NCI-H510A (cell line): ENCODE measurements at places on chromosomes 3 and 15.

- no peak for DNase-seq
Measured at GRCh38 chr3:107367353-107367752, 9.9 kb upstream of the CCDC54 start.

- DNase-seq: no peak
Measured at GRCh38 chr15:69272891-69273290, 25.8 kb upstream of the PAQR5 start.

DNA sequence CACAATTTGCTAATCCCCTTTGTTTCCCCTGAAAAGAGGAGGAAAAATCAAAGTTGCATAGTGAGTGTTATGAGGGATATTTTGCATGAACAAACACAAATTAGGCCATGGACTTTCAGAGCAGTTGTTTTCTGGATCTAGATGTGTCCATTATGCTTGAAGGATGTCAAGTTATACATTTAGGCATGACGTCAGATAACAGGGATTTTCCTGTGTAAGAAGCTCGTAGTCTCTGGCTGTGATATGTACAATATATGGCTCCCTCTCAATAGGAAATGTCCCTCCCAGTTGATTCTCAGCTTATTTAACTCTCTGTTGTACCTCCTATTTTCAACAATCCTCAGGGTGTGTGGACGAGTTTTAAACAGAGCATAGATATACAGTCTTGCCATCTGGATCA is 171.0 kb downstream of the RBMS3 start:
- no peak for DNase-seq

DNA sequence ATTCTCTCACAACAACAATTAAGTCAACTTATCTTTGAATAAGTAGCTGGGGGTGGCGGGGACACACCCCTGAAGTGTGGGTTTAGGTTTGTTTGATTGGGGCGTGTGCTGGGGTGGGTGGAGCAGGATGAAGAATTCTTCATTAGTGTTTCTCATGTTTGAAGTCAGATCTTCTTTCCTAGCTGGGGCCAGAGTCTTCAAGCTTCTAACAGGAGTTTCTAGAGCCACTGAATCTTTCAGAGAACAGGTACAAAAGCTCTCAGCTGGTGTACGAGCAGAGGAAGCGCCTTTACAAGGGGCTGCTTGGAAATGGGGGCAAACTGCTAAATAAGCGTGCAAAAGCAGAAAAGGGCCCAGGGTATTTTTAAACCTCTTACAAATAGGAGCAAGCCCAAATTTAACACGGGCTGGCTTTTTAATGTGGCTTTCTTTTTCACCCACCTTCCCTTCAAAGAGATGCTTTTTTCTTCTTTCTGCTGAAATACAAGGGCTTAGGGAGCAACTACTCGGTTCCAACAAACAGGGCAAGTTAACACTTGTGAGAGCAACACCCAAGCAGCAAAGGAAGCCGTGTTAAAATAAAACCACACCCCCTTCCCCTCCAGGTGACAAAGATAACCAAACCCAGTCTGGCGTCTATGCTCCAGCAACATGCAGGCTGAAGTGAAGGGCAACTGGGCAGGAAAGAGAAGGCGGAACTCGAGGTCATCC is 86.9 kb upstream of the RASGRP1 start:
- no peak for DNase-seq

- no peak for DNase-seq
Measured at GRCh38 chr3:146507331-146508120, 36.9 kb downstream of the PLSCR1 start.

DNA sequence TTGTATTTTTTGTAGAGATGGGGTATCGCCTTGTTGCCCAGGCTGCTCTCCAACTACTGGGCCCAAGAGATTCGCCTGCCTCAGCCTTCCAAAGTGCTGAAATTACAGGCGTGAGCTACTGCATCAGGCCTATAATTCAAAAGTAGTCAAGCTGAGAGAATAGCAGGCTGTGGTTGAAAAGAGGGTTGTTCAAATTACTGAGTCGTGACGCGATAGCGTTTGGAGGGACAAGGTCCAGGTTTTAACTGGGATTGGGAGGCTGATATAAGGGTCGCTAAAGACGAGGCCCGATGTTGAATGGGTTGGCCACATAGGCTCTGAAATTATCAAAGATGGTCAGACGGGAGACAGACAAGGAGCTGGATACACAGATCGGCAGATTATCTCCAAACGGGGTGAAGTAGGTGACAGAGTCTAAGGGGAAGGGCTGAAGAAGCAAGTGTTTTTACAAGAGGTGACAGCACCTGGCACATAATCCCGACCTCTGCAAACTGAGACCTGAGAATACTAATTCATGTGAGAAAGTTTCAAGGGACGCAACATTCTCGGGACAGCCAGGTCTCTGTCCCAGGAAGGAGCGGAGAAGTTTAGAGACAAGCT is 759 bp upstream of the ARID3B start:
- DNase-seq: no peak

DNA sequence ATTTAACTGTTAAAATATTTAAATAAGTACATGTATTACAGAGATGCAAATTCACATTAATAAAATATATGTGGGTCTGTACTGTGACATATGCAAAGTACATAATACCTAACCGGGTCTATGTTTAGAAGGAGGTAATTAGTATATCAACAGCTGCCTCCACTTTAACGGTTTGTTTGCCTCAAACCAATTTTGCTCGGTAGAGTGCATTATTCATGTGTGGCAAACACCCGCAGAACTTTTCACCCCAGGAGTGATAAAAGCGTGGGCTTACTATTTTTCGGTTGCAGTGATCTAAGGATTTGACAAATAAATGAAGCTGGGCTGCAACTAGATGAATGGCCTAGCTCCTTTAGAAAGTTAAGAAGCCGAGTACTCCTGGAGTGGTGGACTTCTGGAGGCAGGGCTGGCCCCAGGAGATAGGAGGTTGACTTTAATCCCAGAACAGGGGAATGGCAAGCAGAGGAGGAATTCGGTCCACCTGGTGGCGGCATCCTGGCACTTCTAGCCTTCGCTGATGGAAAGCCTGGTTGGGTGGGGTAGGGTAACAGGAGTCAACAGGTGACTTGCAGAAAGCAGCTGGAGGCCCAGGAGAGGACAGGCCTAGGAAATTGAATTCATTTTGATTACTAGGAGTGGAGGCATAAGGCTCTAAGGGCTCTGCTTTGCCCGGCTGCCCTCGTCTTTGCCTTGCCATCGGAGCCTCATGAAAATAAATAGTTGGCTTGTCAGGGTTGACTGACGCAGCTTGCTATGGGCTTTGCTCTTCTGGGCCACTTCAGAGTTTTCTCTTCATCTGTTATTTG is 2.4 kb downstream of the SLCO3A1 start:
- DNase-seq: peak; percentile 74

DNA sequence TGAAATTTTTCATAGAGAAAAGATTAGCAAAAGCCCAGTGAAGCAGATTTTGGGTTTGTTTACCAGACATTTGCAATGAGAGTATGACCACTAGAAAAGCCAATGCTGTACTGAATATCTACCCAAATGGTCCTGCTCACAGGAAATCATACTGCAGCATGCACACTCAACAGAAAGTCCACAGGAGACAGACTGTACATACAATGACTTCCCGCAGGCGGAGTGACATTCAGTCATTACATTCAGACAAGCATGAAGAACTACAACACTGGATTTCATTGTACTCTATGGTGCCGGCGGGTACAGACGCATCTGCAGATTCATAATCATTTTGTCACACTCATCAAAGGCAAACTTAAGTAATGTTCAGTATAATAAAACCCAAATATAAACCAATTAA is 11.8 kb downstream of the LZTFL1 start:
- no peak for DNase-seq

GRCh38 chr15:101110681-101111569 is 140.9 kb downstream of the CHSY1 start:
- DNase-seq: no peak

DNA sequence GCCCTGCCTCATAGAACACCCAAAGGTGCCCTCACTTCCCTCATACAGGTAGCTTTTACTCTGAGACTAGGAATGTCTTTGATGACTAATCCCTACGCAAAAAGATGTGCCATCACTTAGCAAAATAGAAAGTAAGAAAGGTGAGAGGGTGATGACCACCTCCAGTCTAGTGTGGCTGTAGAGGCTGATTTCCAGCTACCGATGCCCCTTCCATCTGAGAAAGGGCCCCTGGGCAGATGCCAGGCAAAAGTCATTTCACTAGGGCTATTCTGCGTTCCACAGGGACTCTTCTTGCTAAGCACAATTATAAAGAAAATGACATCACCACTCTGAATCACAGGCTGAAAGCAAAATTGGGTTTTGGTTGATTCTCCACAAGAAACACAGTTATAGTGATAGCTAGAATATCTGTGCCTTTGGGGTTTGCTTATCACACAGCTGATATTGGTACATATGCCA is 77.4 kb downstream of the RBPMS2 start:
- DNase-seq: no peak

- no peak for DNase-seq
Measured at GRCh38 chr3:59401924-59402323, 352.1 kb upstream of the CFAP20DC start.

DNA sequence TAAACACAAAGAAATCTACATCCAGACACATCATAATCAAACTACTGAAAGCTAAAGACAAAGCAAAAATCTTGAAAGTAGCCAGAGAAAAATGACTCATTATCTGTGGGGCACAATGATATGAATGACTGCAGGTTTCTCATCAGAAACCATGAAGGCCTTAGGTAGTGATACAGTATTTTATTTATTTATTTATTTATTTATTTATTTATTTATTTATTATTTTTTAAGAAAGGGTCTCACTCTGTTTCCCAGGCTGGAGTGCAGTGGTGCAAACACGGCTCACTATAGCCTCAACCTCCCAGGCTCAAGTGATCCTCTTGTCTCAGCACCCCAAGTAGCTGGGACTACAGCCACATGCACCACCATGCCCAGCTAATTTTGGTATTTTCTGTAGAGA is 15.2 kb downstream of the CCK start:
- no peak for DNase-seq

- DNase-seq: no peak
Measured at GRCh38 chr3:138513090-138513843, 78.9 kb downstream of the ESYT3 start.

- DNase-seq: no peak
Measured at GRCh38 chr15:51503003-51503402, 119.6 kb downstream of the DMXL2 start.

- DNase-seq: peak; percentile 34
Measured at GRCh38 chr15:75801859-75802593, 41.2 kb upstream of the UBE2Q2 start.

GRCh38 chr15:94265982-94266381 is 34.6 kb downstream of the MCTP2 start:
- DNase-seq: no peak

DNA sequence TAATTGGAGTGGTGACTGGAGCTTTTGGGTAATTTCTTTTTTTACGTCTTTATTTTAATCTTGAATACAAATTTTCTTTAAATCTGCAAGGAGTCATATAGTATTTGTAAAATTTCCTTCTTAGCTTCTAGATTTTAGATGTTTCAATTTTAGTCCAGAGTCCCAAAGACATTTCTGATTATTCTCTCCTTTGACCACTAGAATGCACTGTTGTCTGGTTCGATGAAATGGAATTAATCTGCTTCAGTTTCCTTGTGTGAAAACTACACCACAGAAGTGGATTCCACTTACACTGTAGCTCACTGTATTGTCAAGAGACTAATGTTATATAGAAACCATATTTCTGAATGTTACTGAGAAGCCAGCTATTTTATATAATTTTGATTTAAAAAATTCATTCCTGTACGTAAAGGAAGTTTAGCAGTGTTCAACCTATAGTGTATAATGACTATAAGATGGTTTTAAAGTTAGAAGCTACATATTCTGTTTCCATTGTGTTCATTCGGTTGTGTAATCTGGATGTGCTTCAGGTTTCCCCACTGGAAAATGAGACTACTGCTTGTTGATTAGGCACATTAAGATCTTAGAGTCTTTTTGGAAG is 6.1 kb downstream of the GRAMD1C start:
- DNase-seq: no peak

GRCh38 chr15:99146661-99147060 is 41.8 kb downstream of the SYNM start:
- no peak for DNase-seq

DNA sequence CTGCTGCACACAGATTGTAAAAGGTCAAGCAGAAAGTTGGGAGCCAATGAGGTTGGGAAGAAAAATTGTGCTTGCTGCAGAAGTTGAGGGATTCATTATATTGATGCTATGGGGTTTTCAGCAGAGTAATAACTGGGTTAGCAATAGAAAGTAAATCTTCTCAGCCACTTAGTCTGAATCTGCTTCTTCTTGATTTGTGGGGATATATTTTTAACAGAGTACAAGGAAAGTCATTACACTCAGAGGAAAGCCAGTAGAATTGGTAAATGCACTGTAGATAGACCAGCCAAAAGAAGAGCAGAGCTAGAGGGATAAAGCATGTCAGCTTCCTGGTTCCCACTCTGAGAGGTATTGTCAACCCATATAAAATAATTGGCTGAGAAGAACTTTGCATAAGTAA is 663.6 kb downstream of the NLGN1 start:
- DNase-seq: no peak

DNA sequence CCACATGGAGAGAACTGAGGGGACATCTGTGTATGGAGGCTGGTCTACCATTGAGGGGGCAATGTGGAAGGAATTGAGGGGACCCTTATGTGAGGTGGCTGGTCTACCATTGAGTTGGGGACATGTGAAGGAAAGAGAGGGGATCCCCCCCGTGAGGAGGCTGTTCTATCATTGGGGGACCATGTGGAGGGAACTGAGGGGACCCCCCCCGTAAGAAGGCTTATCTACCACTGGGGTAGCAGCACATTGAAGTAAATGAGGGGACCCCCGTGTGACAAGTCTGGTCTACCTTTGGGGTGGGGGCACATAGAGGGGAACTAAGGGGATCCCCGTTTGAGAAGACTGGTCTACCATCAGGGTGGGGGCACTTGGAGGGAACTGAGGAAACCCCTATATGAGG is 158.0 kb downstream of the FBLN2 start:
- DNase-seq: no peak

DNA sequence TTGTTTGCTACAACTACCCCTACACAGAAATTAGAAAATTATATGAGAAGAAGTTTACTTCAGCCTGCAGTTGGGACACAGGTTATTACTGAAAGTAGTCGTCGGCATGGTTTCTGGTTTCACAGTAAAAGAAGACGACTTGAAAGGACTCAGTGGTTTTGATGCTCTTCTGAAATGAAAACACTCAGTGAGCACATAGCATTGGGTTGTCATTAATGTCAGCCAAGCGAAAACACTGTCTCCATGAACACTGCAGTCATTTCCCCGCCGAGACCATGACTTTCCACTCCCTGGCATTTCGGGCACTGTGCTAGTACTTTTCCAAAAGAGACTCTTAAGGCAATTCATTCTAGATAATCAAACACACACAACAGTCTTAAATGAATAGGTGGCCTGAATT is 69.2 kb upstream of the ICE2 start:
- no peak for DNase-seq

GRCh38 chr3:105790534-105790933 is 78.3 kb downstream of the CBLB start:
- no peak for DNase-seq

GRCh38 chr15:87829332-87830050 is 427.0 kb downstream of the NTRK3 start:
- DNase-seq: no peak

- DNase-seq: no peak
Measured at GRCh38 chr3:9169326-9169725, 80.1 kb downstream of the SRGAP3 start.

GRCh38 chr3:10299679-10300078 is 6.9 kb upstream of the GHRL start:
- no peak for DNase-seq
